Left ventricle myocardium inferior (tissue), 1 donor: ENCODE measurements at places on chromosomes 3 and 15.

DNA sequence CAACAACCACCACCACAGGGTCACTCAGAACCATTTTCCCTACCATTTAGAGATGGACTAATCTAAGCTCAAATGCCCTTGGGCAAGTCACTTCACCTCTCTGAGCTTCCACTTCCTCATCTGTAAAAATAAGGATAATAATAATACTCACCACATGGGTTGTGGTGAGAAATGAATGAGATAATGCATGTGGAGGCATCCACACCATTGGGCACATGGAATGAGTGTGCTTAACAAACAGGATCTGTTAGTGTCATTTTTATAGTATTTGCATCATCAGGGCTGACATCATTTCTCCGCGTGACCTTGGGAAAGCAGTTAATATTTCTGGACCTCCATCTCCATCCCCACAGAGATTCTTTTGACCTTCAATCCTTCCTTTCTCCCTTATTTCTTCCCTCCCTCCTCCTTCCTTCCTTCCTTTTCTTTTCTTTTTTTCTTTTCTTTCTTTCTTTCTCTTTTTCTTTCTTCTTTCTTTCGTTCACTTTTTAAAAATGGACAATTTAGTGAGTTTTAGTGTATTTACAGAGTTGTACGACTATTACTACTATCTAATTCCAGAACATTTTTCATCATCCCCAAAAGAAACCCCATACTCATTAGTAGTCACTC, 7.7 kb upstream of the RFT1 start:
- DNase-seq, result no peak
- H3K27me3 ChIP-seq, result no peaks in the 10 kb centered on the region
- H3K4me1 ChIP-seq, result peaks cover 21% of the 10 kb centered on the region
- no peak overlapping the region for H3K27ac ChIP-seq
- no peak overlapping the region for H3K4me3 ChIP-seq
- H3K36me3 ChIP-seq, result no peaks in the 10 kb centered on the region

- H3K27ac ChIP-seq, result no peak overlapping the region
- H3K27me3 ChIP-seq, result no peaks in the 10 kb centered on the region
- H3K4me3 ChIP-seq, result no peak overlapping the region
These were observed 280.4 kb upstream of the TTC14 start for GRCh38 chr3:180321534-180321933.

- H3K4me1 ChIP-seq, result peaks cover 25% of the 10 kb centered on the region
- peak overlapping the region; percentile 71 for H3K4me3 ChIP-seq
- H3K27ac ChIP-seq, result peak overlapping the region; percentile 83
- H3K27me3 ChIP-seq, result no peaks in the 10 kb centered on the region
These were observed 59.7 kb downstream of the NOX5 start for GRCh38 chr15:69074001-69074842.

- no peak for DNase-seq
- H3K4me3 ChIP-seq, result no peak overlapping the region
- H3K4me1 ChIP-seq, result no peaks in the 10 kb centered on the region
- no peaks in the 10 kb centered on the region for H3K36me3 ChIP-seq
These were observed 11.3 kb downstream of the TMEM266 start for GRCh38 chr15:76070921-76071635.

DNA sequence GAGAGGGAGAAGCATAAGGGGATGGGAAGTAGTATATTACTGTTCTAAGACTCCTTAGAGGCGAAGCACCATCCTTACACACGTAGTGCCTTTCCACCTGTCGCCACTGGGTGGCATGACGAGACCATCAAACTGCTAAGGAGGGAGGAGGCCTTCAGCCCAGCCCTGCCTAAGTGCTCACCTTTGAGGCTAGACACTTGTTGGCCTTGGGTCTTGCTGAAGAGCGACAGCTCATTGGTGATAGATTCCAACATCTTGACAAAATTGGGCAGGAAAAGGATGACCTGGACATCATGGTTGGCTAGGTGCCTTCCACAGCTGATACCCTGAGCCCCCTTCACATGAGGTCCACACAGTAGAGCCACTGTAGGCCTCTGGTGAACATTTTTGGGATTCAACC, 19.6 kb downstream of the CLK3 start:
- no peaks in the 10 kb centered on the region for H3K27me3 ChIP-seq
- peaks cover 93% of the 10 kb centered on the region for H3K36me3 ChIP-seq
- DNase-seq, result peak; percentile 44
- no peak overlapping the region for H3K4me3 ChIP-seq
- H3K27ac ChIP-seq, result no peak overlapping the region

- H3K27ac ChIP-seq, result no peak overlapping the region
- peaks cover 68% of the 10 kb centered on the region for H3K27me3 ChIP-seq
- H3K4me1 ChIP-seq, result no peaks in the 10 kb centered on the region
- H3K36me3 ChIP-seq, result no peaks in the 10 kb centered on the region
- no peak for DNase-seq
These were observed 17.7 kb upstream of the PRR20G start for GRCh38 chr3:127305499-127306060.

DNA sequence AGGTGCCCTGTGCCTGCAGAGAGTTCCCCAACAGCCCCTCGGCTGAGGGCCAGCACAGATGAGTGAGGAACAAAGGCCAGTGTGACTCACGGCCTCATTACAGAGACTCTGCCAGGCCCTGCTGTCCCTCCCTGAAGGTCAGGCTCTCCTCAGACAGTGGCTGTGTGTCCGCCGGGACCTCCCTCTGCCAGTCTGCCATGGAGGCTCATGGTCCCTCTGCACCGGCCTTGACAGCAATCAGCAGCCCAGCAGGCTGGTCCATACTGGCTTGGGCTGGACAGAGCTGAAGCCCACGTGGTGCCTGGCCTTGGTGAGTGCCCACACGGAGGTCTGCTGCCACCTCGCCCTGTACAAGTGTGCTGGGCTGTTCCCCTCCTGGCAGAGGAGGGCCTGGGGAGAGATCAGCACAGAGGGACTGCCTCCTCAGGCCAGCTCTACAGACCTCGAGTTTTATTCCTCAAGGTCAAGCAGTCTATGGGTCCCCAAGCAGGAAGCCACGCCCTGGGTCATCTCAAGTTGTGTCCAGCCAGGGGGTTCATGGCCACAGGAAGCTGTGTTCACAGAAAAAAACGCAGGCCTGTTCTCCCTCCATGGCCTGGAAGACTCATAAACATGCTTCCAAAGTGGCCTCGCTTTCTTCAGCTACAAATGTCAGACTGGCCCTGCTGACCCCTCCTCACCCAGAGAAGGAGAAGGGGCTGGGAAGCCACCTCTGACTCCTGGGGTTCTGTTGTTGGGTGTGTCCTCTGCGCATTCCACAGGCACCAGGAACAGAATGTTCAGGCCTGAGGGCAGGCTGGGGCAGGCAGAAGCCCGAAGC, 27.0 kb downstream of the SLC41A3 start:
- H3K27me3 ChIP-seq, result no peaks in the 10 kb centered on the region
- no peak overlapping the region for H3K4me3 ChIP-seq
- peaks cover 4% of the 10 kb centered on the region for H3K36me3 ChIP-seq
- peak; percentile 68 for DNase-seq
- H3K27ac ChIP-seq, result peak overlapping the region; percentile 83

GRCh38 chr3:172918568-172919296, 168.2 kb downstream of the ECT2 start:
- H3K4me1 ChIP-seq, result peaks cover 15% of the 10 kb centered on the region
- H3K36me3 ChIP-seq, result no peaks in the 10 kb centered on the region
- H3K4me3 ChIP-seq, result no peak overlapping the region
- no peaks in the 10 kb centered on the region for H3K27me3 ChIP-seq
- no peak overlapping the region for H3K27ac ChIP-seq
- no peak for DNase-seq

- H3K4me3 ChIP-seq, result no peak overlapping the region
- no peak for DNase-seq
- H3K27ac ChIP-seq, result peak overlapping the region; percentile 73
- peaks cover 39% of the 10 kb centered on the region for H3K4me1 ChIP-seq
These were observed 81.9 kb downstream of the EBLN2 start for GRCh38 chr3:73143401-73143800.

GRCh38 chr3:119469418-119470189, 841 bp downstream of the POGLUT1 start:
- H3K4me3 ChIP-seq, result peak overlapping the region; percentile 99
- peaks cover 30% of the 10 kb centered on the region for H3K4me1 ChIP-seq
- peak overlapping the region; percentile 92 for H3K27ac ChIP-seq
- DNase-seq, result no peak

DNA sequence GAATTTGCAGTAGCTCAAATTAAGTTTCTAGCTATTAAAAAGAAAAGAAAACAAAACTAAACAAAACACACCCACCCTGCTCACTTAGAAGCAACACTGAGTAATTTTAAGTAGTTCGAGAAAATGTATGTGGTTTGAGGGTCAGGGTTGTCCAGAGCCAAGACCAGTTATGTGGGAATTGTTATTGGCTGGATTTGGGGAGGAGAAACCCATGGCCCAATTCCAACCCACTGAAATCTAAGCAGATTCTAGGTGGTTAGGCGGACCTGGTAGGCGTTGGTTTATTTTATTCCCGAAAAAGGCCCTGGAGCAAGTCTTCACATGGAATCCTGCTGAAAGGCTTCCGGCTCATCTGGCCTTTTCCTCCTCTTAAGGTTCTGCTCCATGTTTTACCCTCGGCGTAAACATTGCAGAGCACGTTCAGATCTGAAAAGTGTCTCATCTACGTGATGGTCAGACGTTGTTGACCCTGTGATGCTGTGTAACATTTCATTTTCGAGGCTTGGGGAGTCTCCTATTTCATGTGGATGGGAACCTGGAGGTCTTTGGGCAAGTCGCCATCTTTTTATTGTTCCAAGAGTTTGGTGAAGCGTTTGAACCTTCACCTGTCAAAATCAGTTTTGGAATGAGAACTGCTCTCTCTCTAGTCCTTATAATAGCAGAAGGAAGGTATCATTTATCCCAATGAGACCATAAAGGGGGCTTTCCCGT, 64.0 kb downstream of the FLNB start:
- H3K27ac ChIP-seq, result no peak overlapping the region
- no peaks in the 10 kb centered on the region for H3K27me3 ChIP-seq
- peaks cover 4% of the 10 kb centered on the region for H3K36me3 ChIP-seq
- peaks cover 41% of the 10 kb centered on the region for H3K4me1 ChIP-seq
- no peak overlapping the region for H3K4me3 ChIP-seq
- DNase-seq, result no peak

- no peaks in the 10 kb centered on the region for H3K4me1 ChIP-seq
- H3K4me3 ChIP-seq, result no peak overlapping the region
- H3K27me3 ChIP-seq, result no peaks in the 10 kb centered on the region
- H3K27ac ChIP-seq, result no peak overlapping the region
- no peak for DNase-seq
- H3K36me3 ChIP-seq, result no peaks in the 10 kb centered on the region
These were observed 1184.6 kb upstream of the EPHA6 start for GRCh38 chr3:95629802-95630201.
